ENCODE measurements at places on chromosomes 3 and 15.

GRCh38 chr15:38129531-38130204, 123.0 kb upstream of the SPRED1 start:
- DNase-seq = no peak

DNA sequence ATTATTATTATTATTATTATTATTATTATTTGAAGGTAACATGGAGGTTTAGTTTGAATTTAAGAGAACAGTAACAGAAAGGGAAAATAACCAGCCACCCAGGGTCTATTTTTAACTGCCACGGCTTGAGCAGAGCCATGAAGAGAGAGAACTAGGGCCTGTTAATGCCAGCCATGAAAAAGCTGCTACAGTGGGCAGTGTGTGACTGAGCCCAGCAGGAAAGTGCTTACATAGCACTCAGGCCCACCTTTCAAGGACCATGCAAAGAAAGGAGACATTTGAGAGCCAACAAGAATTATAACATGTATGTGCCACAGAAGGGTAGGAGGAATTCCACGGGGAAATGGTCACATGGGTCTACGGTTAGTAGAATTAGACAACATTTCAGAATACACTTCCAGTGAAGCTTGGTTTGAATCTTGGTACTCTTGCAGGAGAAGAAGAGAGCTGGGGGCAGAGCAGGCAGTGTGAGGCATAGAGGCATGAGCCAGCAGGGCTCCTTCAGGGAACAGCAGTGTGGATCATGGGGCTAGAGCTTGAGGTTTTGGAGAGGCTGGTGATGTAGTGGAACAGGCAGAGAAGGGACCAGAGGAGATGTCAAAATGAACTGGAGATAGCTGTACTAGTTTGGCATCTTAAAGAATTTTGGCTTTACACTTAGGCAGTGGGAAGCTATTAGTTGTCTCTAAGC, 140.7 kb downstream of the CMSS1 start:
- DNase-seq = no peak

- DNase-seq = no peak
Measured at GRCh38 chr3:43932921-43933320, 242.2 kb downstream of the ABHD5 start.

- no peak for DNase-seq
Measured at GRCh38 chr15:50938525-50938924, 30.0 kb downstream of the AP4E1 start.

- DNase-seq = no peak
Measured at GRCh38 chr15:89115547-89115946, 27.3 kb downstream of the ABHD2 start.

DNA sequence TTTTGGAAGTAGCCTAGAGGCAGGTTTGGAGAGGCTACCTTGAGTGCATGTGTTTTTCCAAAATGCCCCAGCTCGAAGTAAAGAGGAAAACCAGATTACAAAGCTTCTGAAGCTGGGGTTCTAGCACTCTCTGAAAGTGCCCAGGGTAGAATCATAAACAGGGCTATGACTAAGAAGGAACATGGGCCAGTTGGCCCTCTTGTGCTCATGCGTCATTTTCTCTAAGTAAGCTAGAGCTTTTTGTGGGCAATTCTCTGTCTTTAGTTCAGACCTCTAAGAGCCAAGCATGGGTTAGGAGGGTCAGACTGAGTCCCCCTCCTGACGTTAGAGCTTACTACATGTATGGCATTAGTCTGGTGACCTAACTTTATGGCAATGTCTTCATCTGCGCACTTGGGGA, 129.5 kb upstream of the UMPS start:
- no peak for DNase-seq

GRCh38 chr3:114567771-114568170, 273.9 kb downstream of the TIGIT start:
- DNase-seq = no peak

- DNase-seq = no peak
Measured at GRCh38 chr3:138862531-138862923, 27.8 kb upstream of the PIK3CB start.

- no peak for DNase-seq
Measured at GRCh38 chr3:130990282-130990681, 36.3 kb downstream of the ASTE1 start.

DNA sequence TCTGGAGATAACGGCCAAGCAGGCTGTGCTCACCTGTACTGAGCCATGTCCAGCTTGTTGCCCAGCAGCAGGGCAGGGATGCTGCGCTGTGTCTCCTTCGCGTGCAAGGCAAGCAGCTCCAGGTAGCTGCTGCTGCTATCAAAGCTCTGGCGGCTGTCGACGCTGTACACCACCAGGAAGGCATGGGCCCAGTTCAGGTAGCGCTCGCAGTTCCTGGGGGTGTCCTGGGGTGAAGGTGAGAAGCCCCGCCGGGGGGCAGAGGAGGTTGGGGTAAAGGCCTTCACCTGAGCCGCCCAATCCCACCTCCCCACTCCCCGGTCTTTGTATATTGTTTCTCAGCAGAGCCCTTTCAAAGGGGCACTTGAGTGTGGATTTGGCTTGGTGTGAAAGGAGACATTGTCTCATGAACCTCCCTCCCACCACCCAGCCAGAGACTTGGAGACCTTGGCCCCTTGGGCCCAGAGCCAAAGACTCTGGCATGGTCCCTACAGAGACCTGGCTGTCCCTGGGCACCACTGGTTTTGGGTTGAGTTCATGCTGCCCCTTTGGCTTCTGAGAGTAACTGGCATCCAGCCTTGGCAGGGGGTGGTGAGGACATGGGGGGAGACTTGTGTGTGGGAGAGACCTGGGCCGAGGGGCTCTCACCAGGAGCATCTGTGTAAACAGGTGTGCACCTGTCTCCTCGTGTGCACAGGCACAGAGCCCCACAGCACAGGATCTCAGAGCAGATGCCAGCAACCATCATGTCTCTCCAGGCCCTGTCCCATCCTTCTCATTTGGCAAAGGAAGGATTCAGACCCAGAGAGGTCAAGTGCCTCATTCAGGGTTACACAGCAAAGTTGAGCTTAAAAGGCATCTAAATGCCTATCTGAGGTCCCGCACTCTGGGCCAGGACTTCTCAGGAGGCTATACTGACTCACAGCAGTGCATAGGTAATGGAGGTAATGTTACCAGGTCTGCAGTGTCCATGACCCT, 9.1 kb downstream of the RASL12 start:
- DNase-seq = no peak

GRCh38 chr3:37190667-37191066, 16.3 kb upstream of the LRRFIP2 start:
- no peak for DNase-seq

GRCh38 chr3:127037418-127037841, 54.5 kb downstream of the PLXNA1 start:
- DNase-seq = no peak

- DNase-seq = no peak
Measured at GRCh38 chr15:65663521-65663920, 41.8 kb downstream of the SLC24A1 start.

- no peak for DNase-seq
Measured at GRCh38 chr15:99997112-99997651, 263.9 kb upstream of the LYSMD4 start.

DNA sequence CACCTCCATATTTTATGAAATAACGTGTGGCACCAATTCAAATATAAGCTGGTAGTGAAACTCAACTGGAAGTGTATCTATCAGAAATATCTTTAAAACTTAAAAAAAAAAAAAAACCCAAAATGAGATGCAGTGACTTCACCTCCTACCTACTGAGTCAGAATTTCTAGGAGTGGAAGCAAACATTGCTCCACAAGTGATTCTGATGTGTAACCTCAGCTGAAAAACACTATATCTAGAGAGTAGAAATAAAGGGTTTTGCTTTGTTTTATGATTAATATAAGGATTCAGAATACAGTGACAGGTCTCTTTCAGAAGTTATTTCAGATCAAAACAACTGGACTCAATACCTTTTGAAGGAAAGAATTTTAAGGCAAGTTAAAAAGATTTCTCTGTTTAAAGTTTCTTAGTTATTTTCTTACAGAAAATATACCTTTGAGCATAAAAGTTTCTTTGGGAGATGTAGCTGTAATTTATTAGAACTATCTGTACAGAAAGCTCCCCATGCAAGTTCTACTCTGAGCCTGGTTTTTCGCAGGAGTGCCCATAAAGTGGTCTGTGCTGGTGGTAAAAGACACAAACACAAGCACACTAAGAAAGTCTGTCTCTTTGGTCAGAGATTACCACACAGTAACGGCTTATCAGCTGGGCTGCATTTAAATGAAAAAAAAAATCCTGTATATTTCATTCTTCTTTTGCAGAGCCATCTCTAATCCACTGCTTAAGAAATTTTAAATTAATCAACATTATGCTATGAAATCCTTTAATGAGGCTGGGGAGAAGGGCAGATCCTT, 59.9 kb upstream of the PPIB start:
- DNase-seq = no peak

DNA sequence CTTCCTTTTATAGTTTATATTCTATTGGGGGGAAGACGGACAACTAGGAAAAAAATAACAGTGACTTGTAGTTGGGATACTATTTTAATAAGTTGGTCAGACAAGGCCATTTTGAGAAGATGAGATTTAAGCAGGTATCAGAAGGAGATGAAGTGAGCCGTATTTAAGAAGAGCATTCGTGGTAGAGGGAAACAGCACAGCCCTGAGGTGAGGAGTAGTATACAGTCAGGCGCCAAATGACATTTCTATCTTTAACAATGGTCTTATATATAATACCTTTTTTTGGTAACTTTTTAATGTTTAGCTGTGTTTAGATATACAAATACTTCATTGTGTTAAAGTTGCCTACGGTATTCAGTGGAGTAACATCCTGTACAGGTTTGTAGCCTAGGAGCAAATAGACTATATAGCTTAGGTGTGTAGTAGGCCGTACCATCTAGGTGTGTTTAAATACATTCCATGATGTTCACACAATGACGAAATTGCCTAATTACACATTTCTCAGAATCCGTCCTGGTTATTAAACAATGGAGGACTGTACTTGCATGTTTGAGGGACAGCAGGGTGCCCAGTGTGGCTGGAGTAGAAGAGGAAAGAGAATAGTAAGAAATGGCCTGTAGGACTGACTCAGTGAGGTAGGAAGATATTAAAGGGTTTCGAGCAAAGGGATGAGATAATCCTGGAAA, 1.6 kb downstream of the NKTR start:
- no peak for DNase-seq

- DNase-seq = no peak
Measured at GRCh38 chr3:107216711-107217110, 160.5 kb upstream of the CCDC54 start.

DNA sequence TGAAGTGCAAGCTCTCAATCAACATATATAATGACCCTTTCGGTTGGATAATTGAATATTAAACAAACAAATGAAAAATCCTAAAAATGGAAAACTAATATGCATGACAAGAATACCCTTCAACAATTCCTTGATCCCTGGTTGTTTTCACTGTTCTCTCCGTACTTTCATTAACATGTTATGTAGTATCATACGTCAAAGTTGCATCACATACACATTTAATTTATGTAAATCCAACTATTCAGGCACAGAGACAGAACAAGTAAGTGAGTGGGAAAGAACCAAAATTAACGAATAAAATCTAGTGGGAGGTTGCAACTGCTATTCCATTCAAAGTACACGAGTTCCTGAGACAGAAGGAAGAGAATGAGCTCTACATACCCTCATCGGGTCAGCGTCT, 176.0 kb downstream of the SUCLG2 start:
- no peak for DNase-seq

DNA sequence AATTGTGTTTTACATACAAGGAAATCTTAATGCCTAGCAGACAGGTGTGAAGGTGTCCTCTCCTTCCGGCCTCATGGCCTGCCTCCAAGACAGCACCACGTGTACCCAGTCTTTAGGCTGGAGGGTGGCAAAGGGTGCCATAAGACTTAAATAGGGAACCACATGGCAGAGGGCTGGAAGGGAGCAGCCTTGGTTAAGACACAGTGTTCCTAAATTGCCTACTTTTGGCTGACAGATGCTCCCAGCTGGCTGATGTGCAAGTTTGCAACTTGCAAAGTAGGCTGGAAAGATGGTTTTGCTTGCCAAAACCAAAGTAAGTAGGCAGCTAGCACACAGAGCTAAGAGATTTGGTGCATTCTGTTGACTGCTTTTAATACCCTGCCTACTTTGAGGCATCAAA, 45.2 kb downstream of the CCNB2 start:
- DNase-seq = no peak

GRCh38 chr3:141266797-141267555, 35.4 kb downstream of the PXYLP1 start:
- DNase-seq = no peak

- no peak for DNase-seq
Measured at GRCh38 chr3:120459196-120459595, 8.4 kb upstream of the FSTL1 start.

DNA sequence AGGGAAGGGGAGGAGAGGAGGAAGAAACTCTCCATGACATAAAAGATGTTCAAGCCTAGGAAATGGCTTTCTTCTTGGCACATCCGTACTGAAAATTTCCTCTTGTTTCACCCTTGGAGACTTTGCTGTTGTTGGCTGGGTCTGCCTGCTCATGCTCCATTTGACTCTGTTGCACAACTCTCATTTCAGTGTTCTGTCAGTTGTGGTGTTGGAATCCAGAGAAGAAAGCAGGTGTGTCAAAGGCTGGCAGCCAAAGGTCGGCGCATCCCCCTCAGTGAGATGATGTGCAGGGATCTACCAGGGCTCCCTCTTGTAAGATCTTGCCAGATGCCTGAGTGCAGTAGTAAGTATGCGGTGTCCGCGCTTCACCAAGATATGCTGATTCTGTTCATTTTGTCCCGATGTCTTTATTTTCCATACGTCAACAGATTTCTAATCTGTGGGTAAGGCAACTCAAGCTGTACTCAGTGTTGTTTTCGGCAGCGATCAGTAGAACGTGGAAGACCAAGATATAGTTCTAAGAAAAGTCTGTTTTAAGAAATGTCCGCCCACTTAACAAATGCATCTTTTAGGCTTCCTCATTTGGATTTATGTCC, 265.2 kb upstream of the GOLGA6L4 start:
- DNase-seq = no peak

- DNase-seq = no peak
Measured at GRCh38 chr3:8727605-8728512, 5.7 kb upstream of the CAV3 start.

DNA sequence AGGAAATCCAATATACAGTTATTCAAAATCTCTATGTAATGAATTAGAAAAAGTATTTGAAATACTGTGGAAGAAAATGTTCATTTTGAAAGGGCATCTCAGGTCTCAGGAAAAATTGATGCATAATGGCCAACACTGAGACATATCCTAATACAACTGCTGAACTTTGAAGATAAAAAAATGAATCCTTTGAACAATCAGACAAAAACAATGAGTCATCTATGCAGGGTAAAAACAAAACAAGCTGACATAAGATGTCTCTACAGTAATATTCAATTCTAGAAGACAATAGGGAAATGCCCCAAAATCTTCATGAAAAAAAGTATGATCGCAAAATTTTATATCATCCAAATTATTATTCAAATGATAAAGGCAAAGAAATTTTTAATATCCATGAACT, 34.0 kb upstream of the ZNF280D start:
- DNase-seq = no peak

DNA sequence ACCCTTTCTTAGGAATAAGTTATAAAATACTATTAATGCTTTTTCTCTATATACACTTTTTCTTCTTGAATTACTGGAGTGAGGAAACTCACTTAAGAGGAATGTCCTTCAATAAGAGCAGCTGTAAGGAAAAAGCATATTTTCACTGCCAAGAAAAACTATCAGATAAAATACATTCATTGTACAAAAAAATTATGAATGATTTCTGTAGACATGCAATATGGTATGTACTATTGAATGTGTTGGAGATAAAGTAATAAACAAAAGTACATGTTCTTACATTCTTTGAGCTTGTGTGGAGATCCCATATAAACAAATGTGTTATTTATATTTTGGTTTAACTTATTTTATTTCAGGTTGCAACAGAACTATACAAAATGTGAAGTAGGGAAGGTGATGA, 241.0 kb upstream of the ZNF717 start:
- DNase-seq = no peak

Data from T follicular helper cell (primary cell).